ENCODE measurements at places on chromosomes 3 and 15.

DNA sequence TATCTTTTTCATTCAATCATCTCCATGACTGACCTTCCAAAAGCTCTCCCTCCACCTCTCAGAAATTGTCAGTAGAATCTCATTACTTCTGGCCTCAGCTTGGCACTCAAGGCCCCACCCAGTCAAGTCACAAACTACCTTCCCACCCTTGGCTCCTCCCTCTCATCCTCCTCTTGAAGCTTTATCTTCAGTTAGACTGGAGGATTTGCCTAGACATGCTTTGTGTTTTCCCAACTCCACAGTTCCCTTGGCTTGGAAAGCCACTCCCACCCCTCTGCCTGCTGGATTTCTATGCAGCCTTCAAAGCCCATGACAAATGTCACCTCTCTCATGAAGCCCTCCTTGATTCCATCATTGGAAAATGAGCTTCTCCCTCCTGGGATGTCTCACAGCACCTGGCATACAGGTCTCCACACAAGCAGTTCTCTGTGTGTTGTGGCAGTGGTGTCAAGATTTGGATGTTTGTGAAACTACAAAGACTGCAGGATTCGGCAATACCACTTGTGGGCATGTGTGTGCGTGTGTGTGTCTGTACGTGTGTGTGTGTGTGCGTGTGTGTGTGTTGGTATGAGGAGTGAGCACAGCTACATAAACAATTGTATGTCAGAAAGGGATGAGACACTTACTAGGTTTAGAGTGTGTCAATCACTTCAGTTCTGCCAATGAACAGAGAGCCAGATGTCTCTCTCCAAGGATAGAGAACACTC, 45.3 kb upstream of the VPS8 start:
- no peak for DNase-seq

DNA sequence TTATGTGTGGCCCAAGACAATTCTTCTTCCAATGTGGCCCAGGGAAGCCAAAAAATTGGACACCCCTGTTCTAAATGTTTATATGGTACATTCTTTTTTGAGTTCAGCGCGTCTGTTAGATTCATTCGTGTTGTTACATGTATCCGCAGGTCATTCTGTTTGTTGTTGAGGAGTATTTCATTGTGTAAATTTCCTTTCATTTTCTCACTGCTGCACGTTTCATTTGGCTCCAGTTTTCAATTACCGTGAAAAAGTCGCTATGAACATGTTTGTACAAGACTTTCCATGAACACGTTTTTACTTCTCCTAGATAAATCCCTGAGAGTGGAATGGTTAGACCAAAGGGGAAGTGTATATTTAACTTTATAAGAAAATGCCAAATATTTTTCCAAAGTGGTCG, 7.5 kb upstream of the OPA1 start:
- no peak for DNase-seq

DNA sequence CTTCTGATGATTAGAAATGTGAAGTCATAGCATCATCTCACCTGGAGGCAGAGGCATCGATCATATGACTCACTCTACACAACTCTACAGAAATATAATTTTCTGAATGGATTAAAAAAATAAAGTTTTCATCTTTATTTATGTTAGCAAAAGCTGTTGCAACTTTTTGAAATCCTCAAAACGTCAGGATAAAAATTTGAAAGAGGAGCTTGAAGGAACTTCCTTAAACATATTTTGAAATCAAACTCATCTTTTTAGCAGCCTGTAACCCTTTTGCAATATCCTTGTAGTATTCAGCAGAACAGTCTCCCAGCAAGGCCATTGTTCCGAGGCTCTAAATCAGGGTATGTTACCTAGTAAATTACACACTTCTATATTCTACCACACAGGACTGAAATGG, 985.4 kb downstream of the PLOD2 start:
- DNase-seq, result no peak

DNA sequence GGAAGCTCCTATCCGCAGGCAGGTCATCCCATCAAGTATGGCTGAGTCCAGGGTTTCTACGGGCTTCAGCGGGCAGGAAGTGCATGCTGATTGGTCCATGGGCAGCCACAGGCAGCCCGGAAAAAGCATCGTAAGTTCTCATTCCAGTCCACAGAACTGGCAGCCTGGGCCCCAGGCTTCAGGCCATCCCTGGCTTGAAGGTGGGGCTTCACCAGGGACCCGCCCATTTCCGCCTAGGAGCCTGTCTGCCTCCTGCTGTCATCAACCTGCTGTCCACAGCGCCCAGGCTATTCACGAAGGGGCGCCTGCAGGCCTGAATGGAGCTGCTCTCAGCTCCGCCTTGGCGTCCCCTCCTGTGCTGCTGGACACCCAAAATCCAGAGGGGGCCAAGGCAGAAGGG, 13.9 kb downstream of the PCYT1A start:
- DNase-seq, result no peak

GRCh38 chr15:67543348-67543718, 830 bp downstream of the MAP2K5 start:
- no peak for DNase-seq

- DNase-seq, result no peak
Observed at GRCh38 chr3:52394751-52395502, 50.0 kb downstream of the SEMA3G start.
